ENCODE measurements at places on chromosomes 2 and 18.

- ATAC-seq: no peak
These were observed 116.8 kb upstream of the PKDCC start for GRCh38 chr2:41930807-41931566.

- ATAC-seq: no peak
These were observed 401.2 kb downstream of the GALR1 start for GRCh38 chr18:77650799-77651385.

- ATAC-seq: peak; percentile 82
These were observed 245.3 kb downstream of the STK39 start for GRCh38 chr2:168002021-168002553.

GRCh38 chr2:127644066-127645025, 1.6 kb upstream of the GPR17 start:
- no peak for ATAC-seq

GRCh38 chr2:238670111-238670585, 177.7 kb upstream of the TWIST2 start:
- ATAC-seq: no peak

- no peak for ATAC-seq
These were observed 81.6 kb upstream of the STPG4 start for GRCh38 chr2:47236503-47237215.

GRCh38 chr2:219598308-219599078, 836 bp downstream of the STK11IP start:
- no peak for ATAC-seq

GRCh38 chr2:191635333-191636234, 42.4 kb upstream of the NABP1 start:
- ATAC-seq: peak; percentile 49

GRCh38 chr2:232327105-232328031, 51.2 kb upstream of the ALPP start:
- ATAC-seq: peak; percentile 89

DNA sequence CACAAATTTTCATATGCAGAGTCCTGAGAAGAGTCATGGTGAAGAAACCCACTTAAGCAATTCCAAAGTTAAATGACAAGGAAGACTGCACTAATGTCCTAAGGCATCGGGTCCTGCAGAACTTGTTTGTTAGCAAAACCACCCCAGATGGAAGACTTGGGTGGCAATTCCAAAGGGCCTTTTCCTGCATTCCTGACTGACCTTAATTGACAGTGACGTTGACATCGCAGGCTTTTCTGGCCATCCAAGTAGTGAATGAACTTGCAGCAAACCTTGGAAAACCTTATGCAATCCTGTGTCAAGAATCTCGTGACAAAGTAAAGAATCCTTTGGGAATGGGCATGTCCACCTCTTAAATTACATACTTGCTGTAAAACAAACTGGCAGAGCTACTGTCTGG, 112.5 kb upstream of the SH3BP4 start:
- no peak for ATAC-seq

GRCh38 chr2:241577413-241578122, 19.0 kb downstream of the BOK start:
- no peak for ATAC-seq

DNA sequence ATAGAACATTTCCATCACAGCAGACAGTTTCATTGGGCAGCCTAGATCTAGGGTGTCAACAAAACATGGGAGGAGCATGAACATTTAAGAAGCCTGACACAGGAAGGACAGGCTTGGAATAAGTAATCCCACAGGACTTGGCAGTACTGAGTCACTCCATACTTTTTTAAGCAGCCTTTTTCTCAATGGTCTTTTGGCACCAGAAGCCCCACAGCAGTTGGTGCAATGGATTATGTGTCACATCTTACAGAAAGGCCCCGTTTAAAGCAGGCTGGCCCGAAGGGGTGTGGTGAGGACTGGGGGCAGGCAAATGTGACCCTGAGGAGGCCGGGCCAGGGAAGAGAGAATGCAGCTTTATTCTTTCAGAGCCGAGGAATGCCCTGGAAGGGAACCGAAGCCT, 26.6 kb downstream of the SPTBN1 start:
- ATAC-seq: no peak

- ATAC-seq: no peak
These were observed 35.7 kb downstream of the ODC1 start for GRCh38 chr2:10412380-10412779.

DNA sequence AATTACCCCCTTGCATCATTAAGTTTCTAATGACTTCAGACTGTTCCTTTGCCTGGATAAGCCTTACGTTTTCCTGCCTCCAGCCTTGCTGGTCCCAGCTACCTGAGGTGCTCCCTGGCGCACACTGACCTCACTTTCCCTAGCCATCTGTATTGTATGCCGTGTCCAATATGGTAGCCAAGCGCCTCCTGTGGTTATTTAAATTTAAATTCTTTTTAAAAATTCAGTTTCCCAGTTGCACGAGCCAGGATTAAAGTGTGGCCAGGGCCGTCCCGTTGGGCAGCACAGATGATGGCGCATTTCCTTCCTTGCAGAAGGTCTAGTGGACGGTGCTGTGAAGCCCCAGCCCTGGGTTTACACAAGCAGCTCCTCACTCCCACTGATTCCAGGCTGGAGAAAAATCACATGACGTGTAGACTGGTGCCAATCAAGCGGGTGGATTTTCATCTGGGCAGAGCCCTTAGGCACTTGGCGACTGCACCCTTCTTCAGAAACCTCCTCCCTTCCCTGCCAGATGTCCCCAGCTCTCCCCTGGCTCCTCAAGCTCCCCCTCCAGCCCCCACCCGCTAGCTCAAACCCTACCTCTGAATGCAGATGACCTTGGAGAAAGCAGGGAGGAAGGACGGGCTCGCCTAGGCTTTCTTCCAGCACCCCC, 33.9 kb downstream of the ACKR3 start:
- no peak for ATAC-seq

DNA sequence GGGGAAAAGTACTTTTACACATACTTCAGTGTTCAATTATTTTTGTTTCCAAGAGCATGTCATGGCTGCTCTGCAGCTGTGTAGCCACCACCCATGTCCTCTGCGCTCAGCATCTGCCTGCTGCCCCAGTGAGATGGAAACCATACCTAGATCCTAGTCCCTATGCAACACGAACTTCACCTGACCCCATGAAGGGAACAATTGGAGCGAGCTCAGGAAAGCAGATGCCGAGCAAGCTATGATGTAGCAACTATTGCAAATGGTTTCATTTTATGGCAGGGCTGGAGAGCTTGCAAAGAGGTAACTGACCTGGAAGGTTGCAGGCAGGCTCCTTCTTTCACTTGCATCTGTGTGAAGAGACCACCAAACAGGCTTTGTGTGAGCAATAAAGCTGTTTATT, 1.3 kb upstream of the CCDC141 start:
- no peak for ATAC-seq

DNA sequence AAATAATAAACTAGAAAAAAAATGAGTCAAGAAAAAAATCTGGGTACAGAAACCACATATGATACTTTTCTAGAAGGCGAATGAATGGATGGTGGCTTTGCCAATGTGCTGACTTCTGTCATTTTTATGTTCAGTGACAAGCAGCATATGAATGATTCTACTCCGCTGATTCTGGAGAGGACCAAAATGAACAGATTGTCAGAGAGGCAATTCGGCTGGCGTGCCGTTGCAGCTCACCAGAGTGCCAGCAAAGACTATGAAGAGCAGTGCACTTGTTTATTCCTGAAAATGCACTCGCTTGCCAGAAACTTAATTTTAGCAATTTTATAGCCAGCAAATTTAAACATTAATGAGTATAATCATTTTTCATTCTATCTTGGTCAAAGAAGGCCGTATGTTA, 105.9 kb upstream of the NYAP2 start:
- no peak for ATAC-seq

GRCh38 chr18:7567474-7568425, 634 bp downstream of the PTPRM start:
- ATAC-seq: no peak

DNA sequence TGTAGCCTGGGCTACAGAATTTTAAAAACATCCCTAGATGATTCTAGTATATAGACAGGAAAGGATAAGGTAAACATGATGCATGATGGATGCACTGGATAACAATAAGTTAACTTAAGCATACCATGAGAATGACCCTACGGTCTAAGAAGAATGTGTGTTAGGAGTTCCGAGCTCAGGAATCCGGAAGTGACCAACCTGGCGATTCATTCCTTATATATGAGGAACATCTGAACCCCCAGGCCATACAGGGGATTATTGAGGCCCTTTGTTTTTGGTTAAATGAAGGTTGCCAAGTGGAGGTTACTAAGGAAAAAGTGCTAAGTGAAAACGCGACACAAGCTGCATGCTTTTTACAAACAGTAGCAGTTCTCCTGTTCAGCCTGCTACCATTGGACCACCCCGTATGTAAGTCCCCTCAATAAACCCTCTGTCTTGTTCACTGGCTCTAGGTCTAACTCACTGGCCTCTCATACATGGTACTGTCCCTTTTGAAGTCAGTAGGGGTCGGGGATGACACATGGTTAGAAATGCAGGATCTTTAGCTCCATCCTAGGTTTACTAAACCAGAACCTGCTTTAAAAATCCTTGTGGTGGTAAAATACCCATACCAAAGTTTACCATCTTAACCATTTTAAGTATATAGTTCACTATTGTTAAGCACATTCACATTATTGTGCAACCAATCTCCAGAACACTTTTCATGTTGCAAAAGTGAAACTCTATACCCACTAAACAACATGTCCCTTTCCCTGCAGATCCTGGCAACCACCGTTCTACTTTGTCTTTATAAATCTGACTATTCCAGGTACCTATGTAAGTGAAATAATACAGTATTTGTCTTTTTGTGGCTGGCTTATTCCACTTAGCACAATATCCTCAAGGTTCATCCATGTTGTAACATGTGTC, 111.0 kb upstream of the MAP4K3 start:
- ATAC-seq: no peak

GRCh38 chr2:62201307-62201706, 5.4 kb downstream of the B3GNT2 start:
- no peak for ATAC-seq

Data from activated CD4-positive, CD25-positive, alpha-beta regulatory T cell treated with anti-CD3 and anti-CD28 coated beads, Interleukin-2, amount 50 U/mL, for 24 hours (primary cell).